Right cardiac atrium (tissue), 5 donors: ENCODE measurements at places on chromosomes 1 and 21. TPM values are rescaled to one million over a fixed set of nuclear protein-coding genes. Genes with fewer than 3 reads are reported as not detected.

RPTN gene
- total RNA-seq = not detected

GSTM1 gene
- total RNA-seq = not detected

TSPEAR gene
- total RNA-seq = 4.6 TPM

KAZN gene
- total RNA-seq = 13.0 TPM

DNA sequence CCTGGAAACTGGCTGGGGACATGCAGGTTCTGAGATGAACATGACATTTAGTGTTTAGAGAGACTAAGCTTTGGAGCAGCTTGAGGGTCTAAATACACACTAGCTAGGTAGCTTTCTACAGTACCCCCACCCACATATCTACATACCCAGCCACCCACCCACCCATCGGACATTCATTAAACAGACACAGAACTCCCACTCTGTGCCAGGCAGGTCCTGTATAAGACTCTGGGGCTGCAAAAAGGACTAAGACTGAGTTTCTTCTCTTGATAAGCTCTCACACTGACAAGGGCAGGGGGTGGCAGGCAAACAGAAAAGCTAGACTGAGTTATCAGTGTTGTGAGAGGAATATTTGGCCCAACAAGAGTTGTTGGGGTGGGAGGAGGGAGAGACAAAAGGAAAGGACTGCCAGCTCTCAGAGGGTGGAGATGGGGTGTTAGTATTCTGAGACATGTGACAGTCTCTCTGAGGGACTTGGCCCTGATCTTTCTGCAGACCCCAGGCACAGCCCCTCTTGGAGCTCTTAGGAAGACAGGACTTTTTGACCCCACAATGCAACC, 6.8 kb downstream of the MAP7D1 start:
- no peak for DNase-seq

- no peak for DNase-seq
Observed at GRCh38 chr21:45209046-45209445, 78.6 kb downstream of the POFUT2 start.

DNA sequence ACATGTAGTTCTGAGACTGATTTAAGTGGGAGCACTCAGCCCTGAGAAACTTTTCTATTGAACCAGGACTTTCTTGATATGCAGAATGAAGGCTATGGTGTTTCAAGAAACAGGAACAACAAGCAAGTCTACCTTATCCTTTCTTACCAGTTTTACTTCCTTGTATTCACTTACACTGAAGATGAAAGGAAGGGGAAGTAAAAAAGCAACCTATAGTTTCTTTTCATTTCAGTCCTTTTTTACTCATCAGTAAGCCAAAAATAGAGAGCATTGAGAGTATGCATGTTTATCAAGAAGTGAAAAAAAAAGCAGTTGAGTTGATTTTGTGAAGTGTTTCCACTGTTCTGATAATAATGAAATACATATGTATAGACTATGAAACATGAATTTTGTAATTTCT, 1010.3 kb downstream of the AMY1C start:
- no peak for DNase-seq
